ENCODE measurements at places on chromosomes 11 and 22. TPM values are rescaled to one million over a fixed set of nuclear protein-coding genes. Genes with fewer than 3 reads are reported as not detected.

CHRNA10 gene
- 0.45 TPM for total RNA-seq

OR4S1 gene
- total RNA-seq = not detected

LMNTD2 gene
- total RNA-seq = 0.69 TPM

BTBD18 gene
- not detected for total RNA-seq

MYH9 gene
- total RNA-seq = 1,031 TPM

GPHA2 gene
- total RNA-seq = not detected

NPAS4 gene
- not detected for total RNA-seq

GALNT18 gene
- 15.6 TPM for total RNA-seq

CARD10 gene
- 46.0 TPM for total RNA-seq

C1QTNF5 gene
- 15.7 TPM for total RNA-seq

ATG16L2 gene
- 15.3 TPM for total RNA-seq

MB gene
- total RNA-seq = not detected

TTLL12 gene
- 28.8 TPM for total RNA-seq

IGHMBP2 gene
- 12.8 TPM for total RNA-seq

MS4A15 gene
- not detected for total RNA-seq

SLC22A9 gene
- total RNA-seq = not detected

ADAMTS15 gene
- total RNA-seq = 0.35 TPM

PNPLA3 gene
- 0.80 TPM for total RNA-seq

SYT9 gene
- not detected for total RNA-seq

NECTIN1 gene
- 4.7 TPM for total RNA-seq

PPFIA1 gene
- 52.5 TPM for total RNA-seq

GGTLC3 gene
- total RNA-seq = not detected

POLD3 gene
- total RNA-seq = 7.3 TPM

DTX4 gene
- 17.0 TPM for total RNA-seq

SYT12 gene
- 10.6 TPM for total RNA-seq

LARGE2 gene
- total RNA-seq = 1.2 TPM

All from renal cortical epithelial cell (primary cell).